Activated naive CD4-positive, alpha-beta T cell (primary cell): ENCODE measurements at places on chromosomes 3 and 15.

DNA sequence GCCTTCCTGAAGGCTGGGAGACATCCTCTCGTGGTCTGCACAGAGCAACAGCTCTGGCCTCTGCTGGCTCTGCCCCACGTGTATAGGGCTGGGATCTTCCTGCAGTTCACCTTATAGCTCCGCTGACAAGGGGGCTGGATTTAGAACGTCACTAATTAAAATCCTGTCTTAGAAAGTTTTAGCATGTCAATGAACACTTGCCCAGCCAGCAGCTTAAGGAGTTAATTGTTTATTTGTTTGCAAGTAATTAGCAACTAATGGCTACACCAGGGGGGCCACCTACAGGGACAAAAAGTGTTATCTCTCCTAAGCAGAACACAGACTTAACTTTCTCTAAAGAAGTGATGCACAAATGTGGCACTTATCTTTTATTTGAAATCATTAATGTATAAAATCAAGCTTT is at the start of gene HESX1:
Gene HESX1 (minus strand): TSS at position 84 of the 403 bp plus-strand sequence. CDS start 60 bp downstream, at position 24.
- DNase-seq, result no peak

DNA sequence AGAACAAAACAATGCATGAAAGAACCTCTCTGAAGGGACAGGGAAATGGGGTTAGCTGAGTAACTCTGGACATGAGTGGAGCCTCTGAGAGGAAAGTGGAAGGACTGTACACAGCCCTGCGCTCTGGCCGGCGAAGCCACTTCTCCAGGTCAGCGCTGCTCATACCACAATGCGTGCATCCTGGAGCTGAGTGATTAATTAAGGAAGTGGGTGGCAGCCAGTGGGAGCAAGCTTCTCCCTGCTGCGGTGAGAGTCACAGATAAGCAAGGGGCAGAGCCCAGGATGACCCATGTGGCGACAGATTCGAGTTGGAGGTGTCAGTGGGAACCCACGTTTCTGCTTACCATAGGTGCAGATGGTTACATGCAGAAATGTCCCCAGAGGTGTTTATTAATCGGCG is 48.0 kb downstream of the KLF15 start:
- no peak for DNase-seq

DNA sequence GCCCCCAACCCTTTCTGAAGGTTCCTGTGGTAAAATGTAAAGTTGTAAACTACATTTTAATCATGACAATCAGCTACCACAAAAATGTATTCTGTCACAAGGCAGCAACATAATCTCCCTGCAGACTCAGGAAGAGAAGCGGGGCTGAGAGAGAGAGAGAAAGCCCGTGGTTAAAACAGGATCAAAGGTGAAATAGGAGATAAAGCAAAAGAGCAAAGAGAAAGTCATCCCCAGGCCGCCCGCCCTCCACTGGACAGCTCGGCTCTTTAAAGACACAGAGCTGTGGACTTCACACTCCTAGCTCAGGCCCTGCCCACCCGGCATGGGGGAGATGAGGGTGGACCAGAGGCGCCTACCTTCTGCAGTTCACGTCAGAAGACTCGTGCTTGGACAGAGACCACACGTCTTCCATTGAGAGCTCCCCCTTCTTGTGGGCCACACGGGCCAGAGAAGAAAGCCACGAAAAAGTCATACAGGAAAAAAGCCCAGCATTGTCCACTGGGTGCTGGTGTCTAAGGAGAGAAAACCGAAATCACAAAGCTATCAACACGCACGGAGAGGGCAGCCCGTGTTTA is 29.4 kb downstream of the ABCC5 start:
- DNase-seq, result no peak

DNA sequence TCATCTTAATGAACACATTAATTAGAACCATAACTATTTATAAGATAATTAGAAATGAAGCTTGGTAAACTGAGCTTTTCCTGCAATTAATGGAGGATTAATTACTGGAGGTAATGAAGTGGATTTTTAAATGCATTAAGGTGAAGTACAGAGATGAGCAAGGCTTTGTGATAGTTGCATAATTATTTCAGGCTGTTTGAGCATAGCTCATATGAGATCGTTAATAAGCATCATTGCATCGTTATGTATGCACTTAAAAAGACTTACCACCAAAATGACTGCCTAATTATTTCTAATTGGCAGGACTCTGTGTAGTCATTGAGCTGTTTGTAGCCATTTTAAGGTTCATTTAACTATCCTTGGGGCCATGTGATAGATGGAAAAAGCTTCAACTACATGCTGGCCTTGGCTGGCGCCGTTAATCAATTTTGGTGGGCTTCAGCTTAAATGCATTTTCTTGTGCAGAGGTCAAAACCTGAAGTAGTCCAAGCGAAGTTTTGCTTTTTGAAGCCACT is 55.3 kb downstream of the RSRC1 start:
- no peak for DNase-seq

- peak; percentile 90 for DNase-seq
These were observed at the start of gene RBSN for GRCh38 chr3:15098503-15099363. TSS of gene RBSN (minus strand) at chr3:15099148. CDS start at chr3:15096120, 3,028 bp downstream.

DNA sequence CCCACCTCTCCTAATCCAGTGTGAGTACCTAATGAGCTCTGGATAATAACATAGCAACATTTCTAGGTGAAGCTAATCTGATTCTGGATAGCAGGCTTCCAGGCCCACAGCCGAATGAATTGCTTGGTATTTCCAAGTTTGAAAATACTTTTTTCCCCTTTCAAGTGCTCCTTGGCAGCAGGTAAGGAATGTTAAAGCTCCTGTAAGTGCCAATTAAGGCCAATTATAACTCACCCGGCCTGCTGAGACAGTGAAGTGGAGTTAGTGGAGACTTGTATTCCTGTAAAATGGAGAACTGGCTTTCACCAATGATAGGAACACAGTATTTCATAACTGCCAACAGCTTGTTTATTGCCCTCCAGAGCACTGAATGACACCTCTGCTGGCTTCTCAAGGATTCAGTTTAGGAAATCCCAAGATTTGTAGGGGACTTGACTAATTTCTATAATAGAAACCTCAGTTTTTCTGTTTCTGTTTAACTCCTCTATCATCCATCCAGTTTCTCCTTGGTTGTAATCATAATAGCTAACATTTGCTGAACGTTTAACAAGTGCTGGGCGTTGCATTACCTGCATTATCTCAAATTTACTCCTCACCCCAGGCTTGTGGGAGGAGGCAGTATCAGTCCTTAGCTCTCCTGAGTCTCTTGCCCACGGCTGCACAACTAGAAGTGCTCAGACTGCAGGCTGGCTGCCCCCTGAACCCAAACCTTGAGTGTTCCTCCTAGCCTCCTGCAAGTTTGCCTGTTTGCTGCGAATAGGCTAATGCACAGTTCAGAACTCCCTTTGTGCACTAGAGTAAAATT is 52.7 kb upstream of the SCAANT1 start:
- DNase-seq, result no peak
